ENCODE measurements at places on chromosomes 2 and 18. TPM values are rescaled to one million over a fixed set of nuclear protein-coding genes. Genes with fewer than 3 reads are reported as not detected.

- DNase-seq, result no peak
Observed at GRCh38 chr2:99490623-99491461, 1.0 kb upstream of the REV1 start.

DNA sequence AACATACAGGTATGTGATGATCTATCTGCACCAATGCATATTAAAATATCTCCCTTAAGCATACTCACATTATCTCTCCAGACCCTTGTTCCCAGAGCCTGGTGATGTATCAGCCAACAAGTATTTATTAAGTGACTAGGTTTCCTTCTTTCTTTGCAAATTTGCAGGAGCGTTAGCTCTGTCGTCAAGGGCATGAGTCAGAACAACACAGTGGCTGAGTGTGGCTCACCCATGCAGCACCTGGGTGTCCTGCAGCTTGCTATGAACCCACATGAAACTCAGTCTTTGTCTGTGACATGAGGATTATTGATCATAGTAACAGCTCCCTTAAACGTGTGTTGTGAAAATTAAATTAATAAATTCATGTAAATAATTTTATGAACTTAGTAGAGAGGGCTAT, 96.6 kb downstream of the PIEZO2 start:
- no peak for DNase-seq

DNA sequence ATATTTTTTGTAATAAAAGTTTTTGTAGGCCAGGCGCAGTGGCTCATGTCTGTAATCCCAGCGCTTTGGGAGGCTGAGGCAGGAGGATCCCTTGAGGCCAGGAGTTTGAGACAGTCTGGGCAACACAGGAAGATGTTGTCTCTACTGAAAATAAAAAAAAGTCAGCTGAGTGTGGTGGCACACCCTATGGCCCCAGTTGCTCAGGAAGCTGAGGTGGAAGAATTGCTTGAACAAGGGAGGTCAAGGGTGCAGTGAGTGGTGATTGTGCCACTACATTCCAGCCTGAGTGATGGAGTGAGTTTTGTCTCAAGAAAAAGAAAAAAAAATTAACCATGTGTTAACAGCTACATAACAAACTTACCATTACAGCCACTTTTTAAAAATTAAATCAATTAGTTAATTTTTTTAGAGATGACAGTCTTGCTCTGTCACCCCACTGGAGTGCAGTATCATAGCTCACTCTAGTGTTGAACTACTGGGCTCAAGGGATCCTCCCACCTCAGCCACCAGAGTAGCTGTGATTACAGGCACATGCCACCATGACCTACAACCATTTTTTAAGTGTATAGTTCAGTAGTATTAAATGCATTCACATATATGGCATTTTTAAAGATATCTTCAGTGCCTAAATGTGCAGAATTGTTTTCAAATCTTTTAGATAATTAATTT, 67.2 kb upstream of the ACYP2 start:
- DNase-seq, result no peak

RAB6C gene
- polyA plus RNA-seq, result 0.17 TPM

KIF1A gene
- polyA plus RNA-seq, result 0.58 TPM

DNA sequence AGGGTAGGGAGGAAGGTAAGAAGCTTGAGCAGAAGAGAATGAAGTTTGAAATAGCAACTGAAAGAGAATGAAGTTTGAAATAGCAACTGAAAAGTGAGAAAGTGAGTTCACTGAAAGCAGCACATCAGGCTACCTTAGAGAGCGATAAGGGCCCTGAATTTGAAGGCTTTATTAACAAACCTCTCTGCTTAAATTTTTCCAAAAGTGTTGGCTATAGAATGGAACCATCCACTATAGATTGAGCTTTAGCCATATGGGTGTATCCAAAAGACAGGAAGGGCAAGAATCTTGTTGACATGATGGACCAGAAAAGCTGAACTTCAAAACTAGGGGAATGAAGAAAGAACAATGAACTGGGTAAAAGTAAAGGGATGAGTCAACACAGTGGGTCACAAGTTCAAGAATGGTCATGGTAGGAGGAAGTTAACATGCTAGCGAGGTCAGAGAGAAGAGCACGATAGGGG, 122.5 kb downstream of the ASXL3 start:
- DNase-seq, result no peak

GRCh38 chr18:75428490-75428889, 987 bp upstream of the SMIM21 start:
- no peak for DNase-seq

- DNase-seq, result no peak
Observed at GRCh38 chr18:2716394-2717326, 61.1 kb downstream of the SMCHD1 start.

DNA sequence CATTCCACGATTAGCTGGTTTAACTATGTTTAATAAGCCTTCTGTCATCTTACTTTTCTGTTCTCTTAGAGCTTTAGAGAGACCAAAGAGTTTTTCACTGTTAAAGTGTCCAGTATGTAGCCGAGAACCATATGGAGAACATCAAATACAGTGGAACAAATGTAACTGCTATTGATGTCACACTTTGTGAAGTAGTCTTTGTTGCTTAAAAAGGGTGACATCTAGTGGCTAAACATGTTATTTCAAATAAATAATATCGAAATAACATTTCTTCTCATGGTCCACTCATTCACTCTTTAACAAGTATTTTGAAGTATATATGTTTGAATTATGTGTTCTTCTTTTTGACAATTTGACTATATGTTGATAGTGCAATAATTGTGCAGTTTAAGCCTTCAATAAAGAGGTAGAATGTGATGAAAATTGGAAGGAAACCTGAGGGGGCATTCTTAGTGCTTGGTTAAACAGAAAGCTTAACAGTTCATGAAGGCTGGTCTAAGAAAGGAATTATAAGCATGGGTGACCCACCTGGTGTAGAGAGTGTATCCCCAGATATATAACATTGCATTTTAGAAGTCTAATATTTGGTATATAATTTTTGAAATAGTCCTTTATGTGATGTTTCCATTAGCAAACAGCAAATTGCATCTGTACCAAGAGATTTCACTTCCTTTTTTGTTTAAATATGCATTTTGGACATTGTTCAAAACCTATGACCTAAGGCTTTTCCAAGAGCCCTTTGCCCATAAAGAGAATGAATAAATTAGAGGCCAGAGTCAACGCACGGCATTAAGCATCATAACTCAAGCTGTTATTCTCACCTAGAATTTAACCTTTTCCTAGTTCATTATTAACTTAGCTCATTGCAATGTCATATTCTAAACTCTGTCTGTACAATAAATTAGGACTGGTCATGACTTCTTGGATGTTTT, 112.1 kb downstream of the KYNU start:
- DNase-seq, result no peak

GRCh38 chr2:106812383-106812782, 73.6 kb downstream of the ST6GAL2 start:
- DNase-seq, result no peak

- DNase-seq, result no peak
Observed at GRCh38 chr2:130826821-130827501, 9.8 kb upstream of the ARHGEF4 start.

DNA sequence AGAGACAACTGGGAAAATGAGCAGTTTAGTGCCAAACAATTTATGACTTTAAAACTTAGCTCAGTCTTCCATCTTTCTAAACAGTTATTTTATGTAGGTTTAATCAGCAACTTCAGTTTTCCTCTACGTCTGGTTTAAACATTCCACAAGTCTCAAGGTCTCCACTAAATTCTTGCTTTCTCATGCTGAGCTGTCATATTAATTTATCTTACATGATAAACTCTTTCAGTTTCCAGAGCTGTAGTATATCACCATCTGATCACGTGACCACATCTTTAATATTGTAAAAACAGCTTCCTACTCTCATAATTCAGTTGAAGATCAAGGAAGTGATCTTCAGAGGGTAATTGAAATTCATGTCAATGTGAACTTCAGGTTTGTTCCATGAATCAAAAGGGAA, 158.6 kb downstream of the ZNF804A start:
- no peak for DNase-seq

STAT4 gene
- polyA plus RNA-seq, result 1.2 TPM

GRCh38 chr2:98588880-98589431, 19.4 kb downstream of the COA5 start:
- peak; percentile 38 for DNase-seq

- DNase-seq, result peak; percentile 47
Observed at GRCh38 chr2:113213061-113213930, 39.5 kb downstream of the PSD4 start.

- no peak for DNase-seq
Observed at GRCh38 chr2:110126086-110126773, 10.6 kb upstream of the MALL start.

DNA sequence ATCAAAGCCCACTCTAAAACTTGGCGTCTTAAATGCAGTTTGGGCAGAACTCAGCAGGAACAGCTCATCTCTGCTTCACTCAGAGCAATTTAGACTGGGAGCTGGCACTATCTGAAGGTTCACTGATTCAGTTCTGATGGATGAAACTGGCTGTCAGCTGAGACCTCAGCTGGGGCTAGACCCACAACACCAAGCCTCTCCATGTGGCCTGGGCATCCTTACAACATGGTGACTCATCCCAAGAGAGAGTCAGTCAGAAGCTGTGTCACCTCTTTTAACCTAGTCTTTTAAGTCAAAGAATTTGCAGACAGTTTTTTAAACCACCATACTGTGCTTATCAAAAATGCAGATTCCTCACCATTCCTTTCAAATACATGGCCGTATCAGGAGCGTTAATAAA, 62.6 kb upstream of the ZNF397 start:
- no peak for DNase-seq

VPS54 gene
- polyA plus RNA-seq, result 17.4 TPM

GRCh38 chr2:181585732-181586131, 71.2 kb downstream of the CERKL start:
- no peak for DNase-seq

- no peak for DNase-seq
Observed at GRCh38 chr2:28619213-28620196, 123.6 kb downstream of the PLB1 start.

DNA sequence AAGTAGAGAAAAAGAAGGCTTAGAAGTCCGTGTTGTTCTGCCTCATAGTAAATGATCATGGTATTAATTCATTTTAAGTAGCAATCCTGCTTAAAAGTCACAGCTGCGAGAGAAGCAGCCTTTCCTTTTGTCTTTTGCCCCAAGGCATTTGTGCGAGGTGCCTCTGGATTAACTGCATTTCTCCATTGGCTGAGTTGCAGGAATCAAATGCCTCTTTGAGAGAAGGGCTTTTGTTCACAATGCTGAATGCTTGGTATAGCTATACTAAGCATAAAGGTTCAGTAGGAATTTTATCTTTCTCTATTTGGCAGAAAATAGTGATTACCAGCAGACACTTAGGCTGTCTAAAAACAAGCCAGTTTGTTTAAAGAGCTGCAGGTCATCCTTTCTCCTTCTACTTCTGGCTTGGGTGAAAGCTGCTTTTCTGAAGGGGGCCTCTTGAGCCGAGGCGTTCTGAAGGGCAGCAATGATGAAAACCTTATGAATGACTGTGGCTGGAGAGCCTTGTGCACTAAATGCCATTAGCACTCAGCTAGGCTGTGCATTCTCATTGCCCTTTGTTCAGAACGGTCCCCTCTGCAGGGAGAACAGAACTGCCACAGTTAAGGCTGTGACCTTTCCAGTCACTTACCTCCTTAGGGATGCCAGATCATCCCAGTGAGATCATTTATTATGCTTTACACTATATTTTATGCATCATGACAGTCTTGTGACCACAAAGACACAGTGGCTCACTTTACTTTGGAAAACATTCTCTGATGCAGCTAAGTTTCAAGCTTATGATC, 68.8 kb upstream of the TMEM87B start:
- DNase-seq, result peak; percentile 18

WNT10A gene
- polyA plus RNA-seq, result 1.1 TPM

DNA sequence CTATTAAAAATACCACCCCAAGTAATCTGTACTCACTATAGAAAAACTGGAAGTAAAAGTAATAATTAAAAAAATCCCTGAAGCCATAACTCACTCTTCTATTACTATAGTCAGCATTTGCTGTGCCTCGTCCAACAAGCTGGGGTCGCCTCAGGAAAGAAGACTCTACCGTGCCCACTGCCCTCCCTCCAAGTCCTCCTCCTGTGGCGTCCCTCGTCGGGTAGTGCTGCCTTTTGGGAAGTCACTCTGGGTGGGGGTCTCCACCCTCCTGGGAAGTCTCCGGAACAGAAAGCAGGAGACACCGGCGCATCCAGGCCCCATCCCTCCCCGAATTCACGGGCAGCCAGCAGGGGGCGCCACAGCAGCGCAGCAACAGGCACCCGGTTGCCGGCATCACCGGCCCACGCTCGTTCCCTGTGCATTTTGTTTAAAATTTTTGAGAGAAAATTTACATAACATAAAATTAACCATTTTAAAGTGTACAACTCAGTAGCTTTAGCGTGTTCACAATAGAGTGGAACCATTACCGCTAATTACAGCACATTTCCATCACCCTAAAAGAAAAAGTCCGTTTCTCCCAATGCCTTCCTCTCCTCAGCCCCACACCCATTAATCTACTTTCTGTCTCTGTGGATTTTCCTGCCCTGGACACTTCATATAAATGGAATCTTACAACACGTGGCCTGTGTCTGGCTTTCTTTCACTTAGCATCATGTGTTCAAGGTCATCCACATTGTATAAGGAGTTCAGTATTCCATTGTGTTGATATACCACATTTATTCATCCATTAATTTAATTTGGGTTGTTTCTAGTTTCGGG, 62.2 kb downstream of the ADNP2 start:
- DNase-seq, result no peak

PPP4R3B gene
- polyA plus RNA-seq, result 24.0 TPM

DNA sequence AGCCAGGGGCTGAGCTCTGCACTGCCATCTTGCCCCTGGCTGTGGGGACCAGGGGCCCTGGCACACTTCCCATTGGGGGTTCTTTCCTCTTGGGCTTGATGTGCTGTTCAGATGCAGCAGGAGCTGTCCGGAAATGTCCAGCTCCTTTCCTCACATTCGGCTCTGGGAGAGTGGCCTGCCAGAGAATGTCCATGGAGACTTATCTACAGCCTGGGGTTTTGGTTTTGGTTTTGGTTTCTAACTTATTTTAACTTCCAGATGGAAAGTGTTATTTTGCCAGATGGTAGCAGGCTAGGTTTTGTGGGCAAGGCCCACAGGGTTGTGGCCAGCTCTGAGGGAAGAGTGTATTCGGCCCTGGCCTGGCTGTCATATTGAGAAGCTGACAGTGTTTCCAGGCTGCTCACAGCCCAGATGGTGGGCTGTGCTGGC, 177.3 kb downstream of the ANKRD30B start:
- no peak for DNase-seq

GRCh38 chr2:128442891-128443302, 124.2 kb upstream of the HS6ST1 start:
- peak; percentile 49 for DNase-seq

DNA sequence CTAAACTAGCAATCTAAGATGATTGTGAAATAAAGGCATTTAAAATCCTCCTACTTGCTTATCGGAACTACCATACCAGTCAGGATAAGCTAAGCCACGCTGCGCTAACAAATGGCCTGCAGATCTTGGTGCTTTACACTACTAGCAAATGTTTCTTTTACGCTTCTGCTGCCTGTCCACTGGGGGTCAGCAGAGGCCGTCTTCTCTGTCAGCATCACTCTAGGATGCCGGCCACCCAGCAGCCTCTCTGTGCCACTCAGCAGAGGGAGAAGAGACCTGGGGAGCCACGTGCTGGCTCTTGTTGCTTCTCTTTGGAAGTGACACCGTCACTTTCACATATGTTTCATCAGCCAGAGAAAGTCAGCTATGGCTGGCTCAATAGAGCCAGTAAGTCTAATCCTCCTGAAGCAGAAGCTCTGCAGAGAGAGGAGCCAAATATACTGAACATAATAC, 36.6 kb downstream of the COPS8 start:
- peak; percentile 48 for DNase-seq
